Brain microvascular endothelial cell (primary cell): ENCODE measurements at places on chromosomes 2 and 18.

DNA sequence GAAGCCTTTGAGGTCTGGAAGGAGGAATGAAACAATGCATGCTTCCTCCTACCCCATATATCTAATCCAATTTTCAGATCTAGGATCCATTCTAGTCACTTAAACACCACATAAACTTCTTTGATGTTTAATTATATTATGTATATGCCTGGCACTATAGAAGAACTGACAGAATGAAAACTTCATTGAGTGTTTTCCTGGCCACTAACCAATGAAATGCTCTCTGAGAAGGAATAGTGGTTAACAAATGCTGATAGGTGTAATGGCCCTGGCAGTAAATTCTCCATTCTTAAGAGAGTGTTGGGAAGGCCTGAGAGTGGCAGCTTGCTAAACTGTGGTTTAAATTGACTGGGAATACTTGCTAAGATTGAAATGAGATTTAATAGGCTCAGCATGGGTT lies 710.0 kb downstream of the LRRTM4 start:
- no peak for DNase-seq

- peak; percentile 49 for DNase-seq
Measured at GRCh38 chr18:6561420-6561861, 146.7 kb upstream of the L3MBTL4 start.

- DNase-seq: no peak
Measured at GRCh38 chr2:172993139-172993538, 82.5 kb upstream of the MAP3K20 start.

GRCh38 chr2:71879509-71880184 lies 268.0 kb downstream of the CYP26B1 start:
- no peak for DNase-seq

DNA sequence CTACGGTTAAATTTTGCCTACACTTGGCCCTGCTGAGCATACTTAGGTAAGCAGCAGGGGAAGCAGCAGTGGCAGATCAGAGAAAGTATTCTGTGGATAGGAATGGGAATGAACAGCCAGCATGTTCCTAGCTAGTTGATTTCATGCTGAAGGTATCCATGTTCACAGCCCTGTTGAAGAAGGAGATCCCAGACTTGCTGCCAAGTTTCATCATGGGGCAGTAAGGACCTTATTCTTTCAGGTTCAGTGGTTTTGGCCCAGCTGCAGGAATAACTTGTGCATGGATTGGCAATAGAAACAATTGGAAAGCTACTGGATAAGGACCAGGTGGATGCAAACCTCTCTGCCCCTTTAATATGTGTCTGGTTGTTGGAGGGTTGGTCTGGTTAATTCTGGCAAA lies 98.2 kb upstream of the TMEM178A start:
- DNase-seq: no peak

DNA sequence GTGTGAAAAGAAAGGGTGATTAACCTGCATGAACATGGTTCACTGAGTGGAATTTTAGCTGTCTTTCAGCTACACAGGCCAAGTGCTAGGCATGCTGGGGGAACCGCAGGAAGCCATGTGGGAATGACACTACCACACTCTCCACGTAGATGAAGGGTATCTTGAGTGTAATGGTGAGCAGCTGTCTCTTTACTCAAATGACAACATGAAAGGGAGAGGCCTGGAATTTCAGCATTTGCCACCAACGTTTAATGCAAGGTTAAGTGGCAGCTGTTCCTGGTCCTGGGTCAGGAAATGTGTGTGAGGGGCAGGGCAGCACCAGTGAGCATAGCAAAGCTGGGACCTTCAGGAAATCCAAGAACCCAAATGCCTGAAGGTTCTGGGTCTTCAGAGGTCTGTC lies 588.4 kb downstream of the SLC4A3 start:
- no peak for DNase-seq

DNA sequence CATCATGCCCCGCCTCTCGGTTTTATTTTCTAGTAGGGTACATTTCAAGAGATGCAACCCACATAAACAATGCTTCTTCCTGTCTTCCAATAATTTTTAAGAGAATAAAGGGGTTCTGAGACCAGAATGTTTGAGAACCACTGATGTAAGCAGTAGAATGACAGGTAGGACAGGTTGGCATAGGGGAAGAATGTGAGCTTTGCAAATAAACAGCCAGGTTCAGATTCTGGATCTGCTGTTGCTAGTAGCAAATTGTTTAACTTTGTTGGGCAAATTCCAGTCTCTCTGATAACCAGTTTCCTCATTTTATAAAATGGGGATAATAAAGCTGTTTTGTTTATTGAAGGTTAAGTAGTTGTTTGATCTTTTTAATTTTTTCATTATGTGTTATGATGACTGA lies 32.8 kb downstream of the SOCS6 start:
- no peak for DNase-seq

DNA sequence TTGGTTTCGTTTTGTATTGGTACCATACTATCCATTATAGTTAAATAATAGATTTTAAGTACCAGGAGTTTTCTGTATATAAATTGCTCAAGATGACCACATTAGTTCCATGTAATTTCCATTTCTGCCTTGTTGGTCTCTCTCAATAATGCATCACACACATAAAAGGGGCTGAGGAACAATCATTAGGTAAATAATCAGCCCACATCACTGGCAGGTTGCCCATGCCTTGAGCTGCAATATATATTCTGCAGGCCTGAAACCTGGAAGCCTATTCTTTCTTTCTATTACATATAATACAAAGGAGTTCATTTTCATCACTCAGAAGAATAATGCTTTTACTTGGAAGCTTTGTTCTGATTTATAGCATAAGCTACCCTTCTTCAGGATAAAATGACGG lies 616.1 kb upstream of the PKDCC start:
- no peak for DNase-seq

DNA sequence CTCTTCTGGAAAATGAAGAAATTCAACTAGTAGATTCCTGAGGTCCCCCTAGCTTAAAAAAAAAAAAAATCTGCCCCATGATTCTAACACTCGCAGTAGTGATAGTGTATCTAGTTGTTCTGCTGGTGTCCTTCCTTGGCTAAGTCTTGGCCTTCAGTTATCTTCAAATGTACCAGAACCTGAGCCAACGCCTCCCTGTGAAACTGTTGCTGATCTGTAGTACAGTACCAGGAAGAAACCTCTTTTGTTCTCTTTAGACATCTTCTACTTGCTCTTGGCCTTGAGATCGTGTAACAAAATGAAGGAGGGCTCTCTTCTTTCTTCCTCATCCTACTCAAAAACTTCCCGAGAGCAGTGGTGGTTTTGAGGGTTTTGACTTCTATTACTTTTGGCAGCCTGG lies 31.0 kb downstream of the PLEK start:
- DNase-seq: no peak

DNA sequence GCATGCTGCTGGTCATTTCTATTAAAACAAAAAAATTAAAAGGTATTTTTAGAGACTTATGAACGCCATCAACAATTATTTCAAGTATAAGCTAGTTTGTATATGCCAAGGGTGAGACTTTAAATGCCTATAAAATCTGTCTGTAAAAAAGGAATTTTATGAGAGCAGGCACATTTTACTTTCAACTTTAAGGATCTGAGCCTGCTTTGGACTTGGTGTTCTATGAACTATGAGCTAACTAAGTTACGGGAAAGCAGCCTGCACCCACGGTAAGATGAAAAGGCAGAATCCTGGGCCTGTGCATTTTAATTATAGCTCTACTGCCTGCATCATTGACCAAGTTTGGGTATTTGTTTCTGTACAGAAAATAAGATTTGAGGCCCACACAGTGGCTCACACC lies 95.4 kb downstream of the PLEKHM3 start:
- DNase-seq: no peak
